ENCODE measurements at places on chromosomes 7 and 10.

DNA sequence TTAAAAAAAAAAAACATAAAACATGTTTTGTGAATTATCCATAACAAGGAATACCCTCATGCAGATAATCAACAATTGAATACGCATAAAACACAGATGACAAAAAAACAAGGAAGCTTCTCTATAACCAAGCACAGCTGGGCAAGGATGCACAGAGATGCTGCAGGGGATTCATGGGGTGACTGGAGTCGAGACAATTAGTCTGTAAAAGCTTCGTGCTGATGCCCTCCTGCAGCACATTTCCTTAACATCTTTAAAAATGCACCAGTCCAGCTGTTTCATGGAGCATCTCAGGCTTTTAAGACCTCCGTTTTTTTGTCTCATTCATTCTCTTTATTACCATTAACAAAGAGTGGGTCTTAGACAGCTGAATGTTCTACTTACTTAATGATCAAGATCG is 794.0 kb upstream of the C7orf33 start:
- DNase-seq = no peak

- DNase-seq = no peak
Observed at GRCh38 chr7:467393-467828, 52.2 kb downstream of the PDGFA start.

DNA sequence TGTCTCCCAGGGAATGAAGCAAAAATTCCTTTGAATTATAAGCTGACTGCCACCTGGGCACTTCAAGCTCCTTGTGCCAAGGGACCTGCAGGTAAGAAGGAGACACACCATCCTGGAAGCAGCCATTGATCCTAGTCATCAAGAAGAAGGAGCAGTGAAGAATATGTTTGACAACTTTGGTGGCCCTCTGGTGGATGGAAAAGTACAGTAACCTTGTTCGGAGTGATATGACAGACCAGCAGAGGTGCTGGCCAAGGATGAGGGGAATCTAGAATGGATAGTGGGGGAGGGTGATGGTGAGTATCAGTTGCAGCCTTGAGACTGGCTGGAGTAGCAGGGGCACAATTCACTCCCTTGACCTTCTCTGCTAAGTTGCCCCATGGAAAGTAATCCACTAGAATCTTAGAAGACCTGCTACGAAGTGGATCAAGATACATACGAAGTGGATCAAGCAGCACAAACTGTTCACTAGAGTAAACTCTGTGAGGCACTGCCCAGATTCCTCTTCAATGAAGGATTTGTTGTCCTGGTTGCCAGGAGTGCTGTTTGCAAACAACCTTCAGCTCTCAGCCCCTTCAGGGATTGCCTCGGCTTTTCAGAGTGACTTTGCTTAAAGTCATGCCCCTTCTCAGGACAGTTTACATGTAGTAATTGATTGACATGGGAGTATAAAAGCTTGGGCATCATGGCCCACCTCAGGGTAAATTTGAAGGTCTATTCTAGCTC is 44.8 kb upstream of the ORC5 start:
- no peak for DNase-seq

DNA sequence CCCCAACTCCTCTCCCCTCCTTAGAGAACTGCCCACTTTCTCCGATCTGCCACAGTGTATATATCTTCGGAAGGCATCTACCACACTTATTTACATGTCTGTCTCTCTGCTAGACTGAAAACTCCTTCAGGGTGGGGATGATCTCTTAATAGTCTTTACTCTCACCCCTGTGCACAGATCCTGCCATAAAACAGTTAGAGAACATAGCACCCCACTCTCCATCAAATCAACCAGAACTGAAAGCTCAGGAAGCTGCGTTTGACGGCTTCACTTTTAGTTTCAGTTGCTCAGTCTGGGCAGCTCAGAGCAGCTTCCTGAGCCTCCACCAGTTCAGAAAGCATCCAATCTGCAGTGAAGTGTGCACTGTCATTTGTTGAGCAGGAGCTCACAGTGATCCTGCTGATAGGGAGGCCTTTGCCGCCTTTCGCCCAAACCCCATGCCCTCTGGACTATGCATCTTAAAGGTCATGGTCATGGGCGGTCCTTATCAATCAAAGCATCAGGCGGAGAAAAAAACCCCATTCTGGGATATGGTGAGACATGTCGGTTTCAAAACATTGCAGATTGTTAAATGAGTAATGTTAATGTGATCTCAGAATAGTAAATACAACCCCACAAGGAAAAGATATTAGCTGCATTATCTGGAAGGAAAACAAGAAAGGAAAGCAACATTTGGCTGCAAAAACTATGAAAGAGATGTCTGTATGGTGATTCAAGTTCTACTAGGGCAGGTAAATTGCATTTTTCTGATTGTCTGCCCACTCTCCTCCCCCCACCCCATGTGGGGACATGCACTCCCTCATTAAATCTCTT is 167.1 kb upstream of the ADO start:
- DNase-seq = no peak

DNA sequence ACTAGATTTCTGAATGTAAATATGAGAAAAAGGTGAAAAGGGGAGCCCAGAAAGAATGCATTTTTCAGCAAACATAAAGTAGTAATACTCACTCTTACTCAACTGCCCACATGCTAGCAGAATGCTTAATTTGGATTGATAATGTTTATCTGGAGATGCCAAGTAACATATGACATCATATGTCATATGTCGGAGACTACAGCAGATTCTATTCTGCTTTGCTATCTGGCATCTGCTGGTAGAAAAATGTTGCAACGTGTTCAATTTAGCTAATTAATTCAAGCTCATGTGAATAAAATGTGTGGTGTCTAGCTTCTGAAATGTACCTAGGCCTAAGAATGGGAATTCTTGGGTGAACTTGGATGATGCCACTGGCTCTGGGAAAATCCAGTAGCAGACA is 4.5 kb downstream of the BBIP1 start:
- no peak for DNase-seq

Data from non-pigmented ciliary epithelial cell (primary cell).